ENCODE measurements at places on chromosomes 7 and 10. TPM values are rescaled to one million over a fixed set of nuclear protein-coding genes. Genes with fewer than 3 reads are reported as not detected.

Gene PHYHIPL
- not detected for total RNA-seq

Gene PLEKHS1
- total RNA-seq = not detected

Gene FAM221A
- 1.5 TPM for total RNA-seq

Gene GSDME
- 39.7 TPM for total RNA-seq

Gene COBL
- total RNA-seq = not detected
